ENCODE measurements at places on chromosomes 13 and 19.

DNA sequence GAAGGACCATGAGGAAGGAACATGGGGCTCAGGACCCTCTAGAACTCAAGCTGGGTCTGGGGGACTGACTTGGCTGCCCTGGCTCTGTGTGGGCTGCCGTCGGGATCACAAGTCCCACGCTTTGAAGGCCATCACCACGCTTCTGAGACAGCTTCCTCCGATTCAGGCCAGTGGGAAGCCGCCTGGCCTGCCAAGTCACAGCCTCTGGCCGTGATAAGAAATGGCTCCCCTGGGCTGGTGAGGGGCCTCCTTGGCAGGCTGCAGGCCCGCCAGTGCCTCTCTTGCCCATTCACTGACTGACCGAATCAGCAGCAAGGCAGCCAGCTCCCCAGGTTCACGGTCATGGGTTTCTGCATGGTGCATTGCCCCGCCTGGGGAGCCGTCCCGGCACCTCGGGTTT, 48.8 kb downstream of the COMP start:
- no peak for DNase-seq

GRCh38 chr13:59157181-59157580, 1006.5 kb downstream of the DIAPH3 start:
- DNase-seq, result no peak

GRCh38 chr13:95948656-95949055, 104.5 kb downstream of the UGGT2 start:
- DNase-seq, result no peak

DNA sequence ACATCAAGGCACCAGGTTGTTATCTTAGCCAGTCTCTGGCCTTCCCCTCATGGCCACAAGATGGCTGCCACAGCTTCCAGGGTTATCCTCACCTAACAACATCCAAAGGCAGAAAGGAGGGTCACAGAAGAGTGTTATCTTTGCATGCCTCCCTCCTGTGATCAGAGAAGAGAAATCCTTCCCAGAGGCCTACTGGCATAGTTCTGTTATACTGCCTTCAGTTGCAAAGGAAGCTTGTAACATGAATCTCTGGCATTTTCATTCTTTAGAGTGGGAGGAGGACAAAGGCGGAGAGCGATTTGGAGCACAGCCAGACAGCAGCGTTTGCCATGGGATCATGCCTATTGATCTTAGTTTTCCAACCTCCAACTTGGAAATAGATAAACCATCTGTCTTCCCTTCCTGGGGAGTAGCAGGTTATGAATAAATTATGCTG, 135.7 kb downstream of the DNAJC15 start:
- DNase-seq, result no peak

DNA sequence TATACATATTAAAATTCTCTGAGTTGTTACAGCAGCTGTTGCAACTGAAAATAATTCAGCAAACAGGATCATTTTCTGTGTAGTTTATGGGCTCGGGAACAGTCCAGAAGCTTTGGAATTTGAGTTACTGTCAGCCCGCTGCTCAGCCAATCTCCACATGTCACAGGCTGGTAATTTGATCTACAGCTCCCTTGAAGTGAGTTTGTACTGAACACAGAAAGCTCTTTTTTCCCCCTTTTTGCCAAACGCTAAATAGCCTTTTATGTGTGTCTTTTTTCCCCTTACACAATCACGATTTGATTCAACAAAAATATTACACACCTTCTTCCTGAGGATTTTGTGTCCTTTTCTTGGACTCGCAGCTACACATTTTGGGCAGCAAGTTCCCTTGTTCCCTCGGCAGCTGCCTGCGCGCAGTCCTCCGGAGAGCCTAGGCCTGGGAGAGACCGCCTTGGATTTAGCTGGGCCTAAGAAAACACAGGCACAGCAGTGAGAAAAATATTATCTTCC, 371.4 kb downstream of the KCNRG start:
- peak; percentile 42 for DNase-seq

GRCh38 chr13:38641164-38641948, 45.5 kb upstream of the FREM2 start:
- no peak for DNase-seq

DNA sequence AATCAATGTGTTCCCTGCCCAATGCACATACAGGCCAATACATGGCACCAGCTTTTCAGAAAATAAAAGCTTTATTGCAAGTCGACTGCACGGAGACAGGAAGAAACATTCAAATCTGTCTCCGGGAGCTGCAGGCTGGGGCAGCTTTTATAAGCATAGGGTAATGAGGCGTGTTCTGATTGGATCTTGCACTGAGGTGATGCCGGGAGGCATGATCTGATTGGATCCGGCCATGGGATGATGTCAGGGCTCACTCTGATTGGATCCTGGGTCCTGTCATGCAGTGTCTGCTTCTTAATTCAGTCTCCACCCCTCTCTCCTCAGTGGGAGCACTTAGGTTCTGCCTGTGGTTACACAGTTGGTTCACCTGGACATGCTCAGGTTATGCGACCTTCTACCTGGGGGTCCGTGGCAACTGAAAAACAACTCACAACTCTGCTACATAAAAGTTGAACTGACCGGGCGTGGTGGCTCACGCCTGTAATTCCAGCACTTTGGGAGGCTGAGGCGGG, 11.8 kb upstream of the FBN3 start:
- DNase-seq, result peak; percentile 31

DNA sequence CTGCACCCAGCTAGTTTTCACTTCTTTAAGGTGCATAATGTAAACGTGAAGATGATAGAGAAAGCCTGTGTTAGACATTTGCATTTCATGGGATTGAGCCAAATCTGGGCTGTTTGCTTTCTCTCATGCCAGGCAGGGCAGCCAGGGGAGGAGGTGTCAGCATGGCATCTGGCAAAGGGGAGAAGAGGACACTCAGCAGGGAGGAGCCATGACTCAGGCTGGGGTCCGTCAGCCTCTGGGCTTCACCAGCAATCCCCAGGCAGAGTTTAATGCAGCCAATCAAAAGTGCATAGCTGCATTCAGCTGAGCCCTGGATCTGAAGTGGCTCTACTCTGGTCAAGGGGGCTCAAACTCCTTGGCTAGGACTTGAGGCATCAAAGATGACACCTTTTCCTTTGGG, 23.5 kb downstream of the EBPL start:
- no peak for DNase-seq

GRCh38 chr19:10205636-10206035, 10.9 kb upstream of the DNMT1 start:
- no peak for DNase-seq

- DNase-seq, result peak; percentile 28
Observed at GRCh38 chr19:50167314-50167721, 4.2 kb upstream of the IZUMO2 start.

DNA sequence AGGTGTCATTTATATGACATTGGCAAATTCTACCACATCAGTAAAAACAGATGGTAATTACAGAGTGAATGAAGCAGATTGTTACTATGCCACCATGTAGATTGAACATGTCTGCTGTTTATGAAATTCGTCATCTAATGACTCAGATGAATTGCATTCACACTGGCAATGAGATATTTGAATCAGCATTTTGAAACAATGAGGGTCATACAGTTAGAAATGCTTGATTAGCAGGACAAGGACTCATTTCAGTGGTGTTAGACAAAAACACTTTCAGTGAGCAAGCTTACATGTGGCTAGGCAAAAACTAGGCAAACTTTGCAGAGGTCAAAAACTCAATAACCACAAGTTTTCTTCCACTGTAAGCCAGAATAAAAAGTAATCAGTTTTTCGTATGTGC, 1165.0 kb downstream of the SLITRK1 start:
- DNase-seq, result no peak

DNA sequence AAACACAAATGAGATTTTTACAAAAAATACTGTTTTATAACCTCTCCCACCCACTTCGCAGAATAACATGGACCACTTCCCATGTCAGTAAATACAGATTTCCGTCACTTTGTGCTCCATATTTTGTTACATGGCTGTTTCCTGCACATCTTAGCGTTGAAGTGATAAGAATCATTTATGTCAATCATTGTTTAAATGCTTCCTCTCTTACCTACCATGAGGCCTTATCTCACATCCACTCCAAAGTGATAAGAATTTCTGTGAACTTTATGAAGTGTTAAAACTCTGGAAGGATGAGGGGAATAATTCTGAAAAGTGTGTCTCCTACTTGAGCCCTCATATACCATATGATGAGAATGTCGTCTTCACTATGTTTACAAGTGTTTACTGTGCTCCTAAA, 36.6 kb upstream of the IL17D start:
- no peak for DNase-seq

GRCh38 chr13:32638739-32639138, 52.5 kb downstream of the PDS5B start:
- no peak for DNase-seq

DNA sequence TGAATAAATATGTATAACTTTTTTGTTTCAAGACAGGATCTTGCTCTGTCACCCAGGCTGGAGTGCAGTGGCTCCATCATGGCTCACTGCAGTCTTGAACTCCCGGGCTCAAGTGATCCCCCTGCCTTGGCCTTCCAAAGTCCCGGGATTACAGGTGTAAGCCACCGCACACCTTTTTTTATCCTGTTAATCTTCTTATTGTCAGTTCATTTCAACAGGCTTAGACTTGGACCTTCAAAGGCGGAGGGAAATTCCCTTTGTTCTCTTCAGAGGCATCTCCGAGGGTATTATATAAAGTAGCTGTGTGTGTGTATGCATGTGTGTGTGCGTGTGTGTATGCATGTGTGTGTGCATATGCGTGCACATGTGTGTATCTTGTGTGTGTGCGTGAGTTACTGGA, 35.0 kb downstream of the SUGP2 start:
- no peak for DNase-seq

DNA sequence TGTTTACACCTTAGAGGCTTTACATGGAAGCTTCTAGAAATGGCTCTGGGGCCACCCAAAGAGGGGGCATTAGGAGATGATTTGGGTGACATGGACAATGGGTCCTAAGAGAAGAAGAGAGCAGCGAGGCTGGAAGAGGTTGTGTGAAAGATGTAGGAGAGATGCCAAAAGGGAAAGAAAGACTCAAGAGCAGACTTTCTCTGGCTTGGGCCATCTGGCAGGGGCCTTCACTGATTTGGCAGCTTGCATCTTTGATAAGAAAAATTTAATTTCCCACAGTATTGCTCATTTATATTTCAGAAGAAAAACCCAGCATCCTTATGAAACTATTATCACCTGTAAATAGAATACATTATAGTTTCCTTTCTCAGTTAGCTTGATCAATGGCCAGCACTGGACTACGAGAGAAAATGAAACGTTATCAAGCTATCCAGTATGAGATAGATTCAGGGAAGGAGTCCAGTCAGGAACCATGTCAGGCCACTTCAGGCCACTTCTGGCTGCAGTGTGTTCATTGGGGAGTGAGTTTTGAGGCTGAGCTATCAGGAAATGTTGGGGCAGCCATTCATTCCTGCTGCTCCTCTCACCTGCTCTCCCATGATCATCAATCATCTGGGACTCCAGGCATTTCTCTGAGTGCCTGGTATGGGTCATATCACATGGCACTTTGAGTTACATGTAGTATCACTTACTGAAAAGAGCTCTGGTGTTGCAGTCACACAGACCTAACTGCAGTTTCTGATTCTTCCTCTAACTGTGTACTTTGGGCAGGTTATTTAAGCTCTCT, 10.3 kb downstream of the SCEL start:
- DNase-seq, result no peak

DNA sequence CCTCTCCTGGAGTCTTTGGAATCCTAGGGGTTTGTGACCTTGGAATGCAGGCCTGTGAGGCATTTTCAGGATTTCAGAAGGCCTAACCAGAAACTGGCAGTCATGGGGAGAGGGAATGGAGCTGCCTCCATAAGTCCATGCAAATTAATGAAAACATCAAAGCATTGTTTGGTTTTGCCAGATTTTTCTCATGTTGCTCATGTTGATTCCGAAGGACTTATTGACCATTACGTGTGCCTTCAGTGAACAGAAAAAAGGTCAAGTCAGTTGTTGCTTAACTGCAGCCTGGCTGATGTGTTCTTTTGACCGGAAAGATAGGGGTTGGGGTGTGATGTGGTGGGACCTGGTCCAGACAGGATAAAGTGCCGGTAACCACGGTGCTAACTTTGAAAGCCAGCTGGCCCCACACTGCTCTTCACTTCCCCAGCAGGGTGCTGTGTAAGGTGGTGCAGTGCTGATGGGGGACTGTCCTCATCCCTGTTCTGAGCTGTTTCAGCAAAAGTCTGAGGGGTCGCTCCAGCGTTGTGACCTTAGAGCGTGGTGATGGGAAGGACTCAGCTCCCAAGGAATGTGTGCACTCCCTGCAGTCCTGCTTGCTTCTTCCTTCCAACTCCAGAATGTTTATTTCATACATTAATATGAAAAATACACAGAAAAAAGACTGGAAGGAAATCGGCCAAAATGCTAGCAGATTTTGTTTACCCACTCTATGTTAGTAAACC, 3.5 kb downstream of the RNF113B start:
- no peak for DNase-seq

DNA sequence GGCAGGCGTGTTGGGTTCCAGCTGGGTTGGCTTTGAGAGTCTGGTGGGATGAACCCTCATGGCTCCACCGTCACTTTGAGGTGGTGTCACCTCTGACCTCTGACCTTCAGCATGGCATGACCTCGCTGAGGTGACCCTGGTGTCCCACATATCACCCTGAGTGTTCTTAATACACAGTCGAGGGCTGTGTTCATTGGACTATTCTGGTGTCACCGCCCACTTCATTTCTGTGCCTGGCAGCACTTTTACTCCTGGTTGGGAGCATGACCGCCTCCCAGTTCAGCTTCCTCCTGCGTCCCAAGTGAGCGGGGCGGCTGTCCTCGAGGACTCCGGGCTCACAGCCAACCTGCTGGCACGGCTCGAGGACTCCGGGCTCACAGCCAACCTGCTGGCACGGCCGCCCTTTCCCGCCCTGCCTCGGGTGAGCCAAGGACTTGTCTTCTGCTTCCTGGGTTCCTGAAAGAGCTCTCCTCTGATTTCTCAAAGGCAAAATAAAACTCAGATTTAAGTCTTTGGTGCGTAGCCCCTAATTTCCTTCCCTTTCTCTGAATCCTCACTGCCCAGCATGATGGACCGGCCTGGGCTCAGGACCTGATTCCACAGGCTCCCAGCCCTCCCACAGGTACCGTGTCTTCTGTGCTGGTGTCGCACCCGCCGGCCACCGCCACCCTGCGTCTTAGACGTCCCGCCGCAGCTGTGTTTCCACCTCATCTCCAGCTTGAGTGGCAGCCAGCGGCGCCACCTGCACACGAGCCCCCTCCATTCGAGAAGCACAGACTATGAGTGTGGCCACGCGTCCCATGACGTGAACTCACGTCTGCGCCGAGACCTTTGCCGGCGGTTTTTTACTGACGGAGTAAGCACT, 10.4 kb downstream of the ATP4B start:
- no peak for DNase-seq

GRCh38 chr13:20997301-20998161, 63.9 kb downstream of the LATS2 start:
- no peak for DNase-seq
